ENCODE measurements at places on chromosomes 12 and 14.

DNA sequence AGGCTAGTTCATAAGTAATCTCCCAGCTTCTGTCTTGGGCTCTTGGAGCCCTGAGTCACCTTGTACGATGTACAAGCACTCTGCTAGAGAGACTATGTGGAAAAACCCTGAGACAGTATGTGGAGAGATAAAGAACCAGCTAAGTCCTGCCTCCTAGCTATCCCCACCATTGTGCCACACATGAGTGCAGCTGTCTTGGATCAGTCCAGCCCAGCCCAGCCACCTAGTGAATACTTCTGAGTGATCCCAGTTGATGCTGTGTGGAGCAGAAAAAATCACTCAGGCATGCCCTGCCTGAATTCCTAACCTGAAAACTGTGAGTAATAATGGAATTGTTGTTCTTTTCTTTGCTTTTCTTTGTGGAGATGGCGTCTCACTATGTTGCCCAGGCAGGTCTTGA is 5.1 kb upstream of the SERPINA6 start:
- no peak for DNase-seq

- no peak for DNase-seq
Observed at GRCh38 chr12:25733541-25733940, 180.5 kb upstream of the LMNTD1 start.

- DNase-seq: no peak
Observed at GRCh38 chr14:78356391-78356790, 186.2 kb downstream of the NRXN3 start.

GRCh38 chr14:100148837-100149731 is 10.4 kb downstream of the DEGS2 start:
- no peak for DNase-seq

GRCh38 chr14:89167705-89168104 is 249.3 kb downstream of the FOXN3 start:
- no peak for DNase-seq
